Breast epithelium (tissue), 4 donors: ENCODE measurements at places on chromosomes 6 and 20. TPM values are rescaled to one million over a fixed set of nuclear protein-coding genes. Genes with fewer than 3 reads are reported as not detected.
A peak's percentile ranks its signal among the peaks of the same experiment; 100 is the strongest.

DNA sequence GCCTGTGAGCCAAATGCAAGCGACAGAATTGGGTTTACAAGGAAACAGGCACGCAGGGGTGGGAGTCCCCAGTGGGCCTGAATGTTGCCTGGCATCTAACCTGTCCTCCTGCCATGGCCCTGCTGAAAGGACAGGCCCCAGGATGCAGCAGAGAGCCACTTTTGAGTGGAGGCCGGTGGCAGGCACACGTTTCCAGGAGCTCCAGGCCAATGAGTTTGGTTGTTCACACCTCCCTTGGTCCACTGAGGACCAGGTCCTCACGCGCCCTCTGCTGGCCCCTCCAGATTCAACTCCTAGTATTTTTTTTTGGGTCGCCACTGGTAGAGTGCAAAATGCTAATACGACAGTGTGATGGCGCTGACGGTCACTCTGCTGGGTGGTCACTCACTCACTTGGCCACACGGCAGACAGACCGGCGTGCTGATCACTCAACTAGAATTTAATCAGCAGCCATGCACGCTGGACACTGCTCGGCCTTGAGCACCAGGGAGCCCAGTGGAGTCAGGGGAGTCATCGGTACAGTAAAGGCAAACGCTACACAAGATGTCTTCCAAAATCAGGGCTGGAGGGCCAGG lies 81.7 kb upstream of the NFATC2 start:
- no peak for DNase-seq
- no peak overlapping the region for H3K27ac ChIP-seq
- no peaks in the 10 kb centered on the region for H3K36me3 ChIP-seq
- no peaks in the 10 kb centered on the region for H3K4me1 ChIP-seq
- H3K4me3 ChIP-seq = no peak overlapping the region
- H3K27me3 ChIP-seq = no peaks in the 10 kb centered on the region

DNA sequence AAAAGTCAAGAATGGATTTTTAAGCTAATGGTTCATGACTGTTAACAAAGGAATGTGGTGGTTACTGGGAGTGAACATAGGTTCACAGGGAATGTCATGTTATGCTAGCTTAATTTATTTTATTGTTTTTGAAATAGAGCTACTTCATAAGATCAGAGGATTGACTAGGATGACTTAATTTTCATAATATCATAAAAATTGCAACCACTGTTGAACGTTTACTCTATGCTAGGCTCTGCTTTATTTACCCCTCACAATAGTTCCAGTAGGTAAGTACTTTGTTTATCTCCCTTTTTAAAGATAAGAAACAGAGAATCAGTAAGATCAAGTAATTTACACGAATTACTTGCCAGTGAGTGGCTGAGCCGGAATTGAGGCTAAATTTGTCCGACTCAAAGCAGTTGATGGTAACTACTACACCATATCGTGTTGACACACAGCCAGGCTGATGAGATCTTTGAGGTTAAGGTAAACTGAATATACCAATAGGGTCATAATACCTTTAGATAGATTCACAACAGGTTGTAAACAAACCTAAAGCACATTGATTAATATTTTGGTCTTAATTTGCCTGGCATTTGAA lies 194.6 kb upstream of the CITED2 start:
- H3K27me3 ChIP-seq = no peaks in the 10 kb centered on the region
- H3K27ac ChIP-seq = peak overlapping the region; percentile 43
- H3K4me3 ChIP-seq = no peak overlapping the region
- no peak for DNase-seq
- H3K36me3 ChIP-seq = no peaks in the 10 kb centered on the region

DNA sequence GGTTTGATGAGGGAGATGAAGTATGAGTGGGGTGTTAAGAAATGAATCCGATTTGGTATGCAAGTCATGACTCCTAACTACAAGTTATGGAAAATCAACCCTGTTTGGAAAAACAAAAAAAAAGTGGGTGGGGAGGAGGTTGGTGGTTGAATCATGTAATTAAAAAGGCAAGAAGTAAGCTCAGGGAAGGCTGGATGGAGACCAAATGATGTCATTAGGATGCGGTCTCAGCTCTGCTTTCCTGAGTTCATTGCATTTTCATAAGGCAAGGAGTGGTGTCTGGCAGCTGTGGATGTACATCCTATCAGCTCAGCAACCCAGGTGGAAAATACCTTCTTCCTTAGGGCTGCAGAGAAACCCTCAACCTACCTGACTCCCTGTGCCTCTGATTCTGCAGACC lies 60.4 kb upstream of the AKAP12 start:
- no peak overlapping the region for H3K27ac ChIP-seq
- no peaks in the 10 kb centered on the region for H3K4me1 ChIP-seq
- DNase-seq = no peak
- H3K4me3 ChIP-seq = no peak overlapping the region
- no peaks in the 10 kb centered on the region for H3K36me3 ChIP-seq

DNA sequence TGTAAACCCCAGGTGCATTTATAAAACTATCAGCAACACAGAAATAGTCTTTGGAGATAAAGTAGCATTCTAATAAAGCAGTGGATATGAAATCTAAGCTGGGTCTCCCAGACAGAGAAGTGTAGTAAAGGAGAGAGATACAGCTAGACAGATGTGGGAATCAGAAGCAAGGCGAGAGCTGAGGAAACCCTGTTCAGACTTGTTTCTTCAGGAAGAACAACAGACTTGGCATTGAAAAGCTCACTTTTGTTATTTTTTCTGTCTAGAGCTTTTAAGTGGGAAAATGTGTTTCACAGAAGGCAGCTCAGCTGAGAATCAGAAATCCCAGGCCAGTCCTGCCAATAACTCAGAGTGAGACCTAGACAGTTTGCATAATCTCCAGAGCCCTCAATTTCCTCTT lies 52.9 kb downstream of the SLC35B3 start:
- no peak overlapping the region for H3K27ac ChIP-seq
- no peaks in the 10 kb centered on the region for H3K36me3 ChIP-seq
- H3K4me1 ChIP-seq = no peaks in the 10 kb centered on the region
- no peak overlapping the region for H3K4me3 ChIP-seq
- H3K27me3 ChIP-seq = no peaks in the 10 kb centered on the region

GRCh38 chr6:125747589-125748405 lies 1.6 kb upstream of the HEY2 start:
- no peaks in the 10 kb centered on the region for H3K27me3 ChIP-seq
- H3K27ac ChIP-seq = peak overlapping the region; percentile 94
- no peaks in the 10 kb centered on the region for H3K4me1 ChIP-seq
- no peaks in the 10 kb centered on the region for H3K36me3 ChIP-seq
- no peak for DNase-seq

The METTL24 gene
- total RNA-seq = 0.96 TPM

The APOBEC2 gene
- not detected for total RNA-seq
